ENCODE measurements at places on chromosomes 11 and 22. TPM values are rescaled to one million over a fixed set of nuclear protein-coding genes. Genes with fewer than 3 reads are reported as not detected.

The MS4A15 gene
- total RNA-seq, result 1.5 TPM

The LARGE2 gene
- 67.6 TPM for total RNA-seq

DNA sequence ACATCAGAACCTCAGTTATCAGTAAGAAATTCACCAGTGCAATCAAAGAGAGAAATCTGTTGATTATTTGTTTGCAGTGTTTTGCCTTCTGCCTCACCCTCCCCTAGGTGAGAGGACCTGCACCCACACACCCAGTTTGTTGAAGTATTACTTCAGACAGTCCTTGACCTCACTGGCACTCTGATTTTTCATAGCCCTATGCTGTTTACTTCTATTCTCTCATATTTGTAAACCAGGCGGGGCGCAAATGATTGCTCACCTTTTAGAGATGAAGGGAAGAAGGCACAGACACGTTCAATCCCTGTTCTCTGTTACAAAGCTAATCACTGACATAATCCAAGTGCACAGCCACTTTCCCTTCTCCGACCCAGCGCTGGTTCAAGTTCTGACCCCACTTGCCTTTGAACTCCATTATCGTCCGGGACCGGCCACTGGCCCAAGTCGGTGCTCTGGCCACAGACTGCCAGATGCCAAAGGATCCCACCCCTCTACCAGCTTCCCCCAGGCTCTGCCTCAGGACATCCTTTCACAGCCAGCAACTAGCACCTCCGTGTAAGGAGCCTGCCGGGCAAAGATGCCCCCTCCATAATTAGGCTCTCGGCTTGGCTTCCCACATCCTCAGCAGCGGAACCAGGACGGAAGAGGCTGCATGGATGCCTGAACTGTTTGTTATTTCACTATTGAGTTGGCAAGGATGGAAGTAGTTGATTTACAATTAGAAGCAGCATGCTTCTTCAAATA, 1.7 kb downstream of the ETS1 start:
- no peak for DNase-seq

The CASP1 gene
- total RNA-seq, result not detected

The UBQLNL gene
- total RNA-seq, result not detected

GRCh38 chr11:61532134-61533038, 23.8 kb downstream of the LRRC10B start:
- DNase-seq, result no peak

DNA sequence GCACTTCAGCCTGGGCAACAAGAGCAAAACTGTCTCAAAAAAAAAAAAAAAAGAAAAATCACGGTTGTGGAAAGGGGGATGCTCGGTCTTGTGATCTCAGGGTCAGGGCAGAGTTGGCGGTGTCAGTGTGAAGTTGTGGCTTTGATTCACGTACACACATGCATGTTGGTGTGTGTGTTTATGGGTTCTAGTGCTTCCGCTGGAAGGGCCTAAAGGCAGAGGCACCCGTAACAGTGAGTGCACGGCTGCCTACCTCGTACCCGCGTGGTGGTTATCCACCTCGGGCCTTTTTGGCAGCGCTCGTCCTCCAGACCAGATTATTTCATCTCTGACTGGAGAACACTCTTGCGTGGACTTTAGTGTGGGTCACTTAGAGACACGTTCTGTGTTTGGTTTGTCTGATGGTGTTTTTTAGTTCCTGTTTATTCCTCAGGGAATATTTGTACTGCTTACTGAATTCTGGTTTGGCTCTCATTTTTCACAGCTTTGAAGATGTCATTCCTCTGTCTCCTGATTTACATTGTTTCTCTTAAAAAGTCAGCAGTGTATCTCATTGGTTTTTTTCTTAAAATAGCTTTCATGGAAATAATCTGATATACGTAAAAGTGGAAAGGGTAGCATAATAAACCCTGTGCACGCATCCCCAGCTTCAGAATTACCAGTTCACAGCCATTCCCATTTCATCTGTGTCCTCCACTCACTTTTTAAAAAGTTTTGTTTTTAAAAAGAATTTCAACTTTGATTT, 15.6 kb downstream of the ZBED4 start:
- DNase-seq, result no peak

DNA sequence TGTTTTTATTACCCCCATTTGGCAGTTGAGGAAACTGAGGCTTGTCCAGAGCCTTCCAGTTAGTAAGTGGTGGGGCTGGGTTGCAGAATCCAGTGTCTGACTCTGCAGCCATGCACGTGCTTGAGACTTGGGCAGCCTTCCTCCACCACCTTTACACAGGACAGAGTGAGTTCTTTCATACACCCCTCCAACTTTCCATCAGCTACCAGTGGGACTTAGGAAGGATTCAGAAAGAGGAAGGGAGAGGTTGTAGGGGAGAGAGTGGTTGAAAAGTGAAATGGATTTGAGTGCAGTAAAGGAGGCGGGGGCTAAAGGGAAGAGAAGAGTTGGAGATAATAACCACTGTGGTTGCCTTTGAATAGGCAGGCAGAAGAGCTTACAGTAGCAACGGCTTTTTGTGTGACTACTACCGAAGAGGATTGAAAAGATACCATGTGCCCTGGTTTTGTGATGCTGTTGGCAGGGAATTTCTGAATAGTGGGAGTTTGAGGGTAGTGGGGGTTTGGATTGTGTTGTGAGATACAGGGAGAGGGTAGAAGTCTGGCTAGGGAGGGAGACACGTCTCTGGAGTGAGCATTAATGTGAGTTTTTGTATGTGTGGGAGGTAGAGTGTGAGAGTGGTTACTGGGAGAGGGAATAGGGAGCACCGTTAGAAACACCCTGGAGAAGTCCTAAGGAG, 1.7 kb downstream of the UVRAG start:
- DNase-seq, result no peak

The UVRAG gene
- 12.3 TPM for total RNA-seq

The MMP12 gene
- not detected for total RNA-seq

Data from HCT116 (cell line).